ENCODE measurements at places on chromosomes 12 and 14.

DNA sequence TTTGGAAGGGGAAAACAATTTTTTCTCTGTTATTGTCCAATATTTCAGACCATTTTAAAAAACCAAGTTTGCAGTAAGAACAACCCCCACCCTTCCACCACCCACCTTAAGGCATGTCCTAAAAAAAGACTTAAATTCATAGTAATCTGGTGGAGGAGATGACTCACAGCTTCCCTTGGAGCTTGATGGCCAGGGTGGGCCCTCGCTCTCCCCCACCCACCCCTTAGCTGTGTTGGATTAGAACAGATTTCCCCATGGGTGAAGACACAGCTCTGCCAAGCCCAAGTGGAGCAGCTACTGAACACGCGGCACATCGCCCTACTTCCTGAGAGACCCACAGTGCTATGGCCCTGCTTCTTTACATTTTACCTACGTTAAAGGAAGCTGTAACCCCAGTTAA, 140.3 kb downstream of the GCH1 start:
- DNase-seq = no peak

GRCh38 chr12:47997321-47997720, 7.0 kb downstream of the COL2A1 start:
- DNase-seq = no peak

- DNase-seq = no peak
Measured at GRCh38 chr12:122293081-122293480, 26.8 kb upstream of the VPS33A start.

DNA sequence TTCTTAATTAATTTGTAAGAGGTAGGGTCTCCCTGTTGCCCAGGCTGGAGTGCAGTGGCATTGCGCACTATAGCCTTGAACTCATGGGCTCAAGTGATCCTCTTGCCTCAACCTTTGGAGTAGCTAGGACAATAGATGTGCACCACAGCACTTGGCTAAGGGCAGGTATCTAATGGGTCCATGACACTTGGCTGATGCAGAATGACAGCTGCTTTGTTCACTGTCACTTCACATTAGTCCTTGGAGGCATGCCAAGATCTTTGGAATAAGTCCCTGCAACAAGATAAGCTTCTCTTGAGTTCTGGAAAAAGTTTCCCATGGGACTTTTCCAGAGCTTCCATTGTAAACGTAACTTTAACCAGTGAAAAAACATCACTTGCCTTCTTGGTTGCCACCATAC, 23.4 kb downstream of the COQ6 start:
- no peak for DNase-seq

GRCh38 chr14:94593376-94593748, 12.1 kb downstream of the SERPINA5 start:
- no peak for DNase-seq

GRCh38 chr12:54301428-54302048, 723 bp upstream of the NFE2 start:
- no peak for DNase-seq

GRCh38 chr12:14567351-14568162, at the start of gene PLBD1:
PLBD1 (minus strand) TSS chr12:14567883; CDS start chr12:14567696, 187 bp downstream.
- DNase-seq = no peak

GRCh38 chr12:62969695-62970094, 34.7 kb upstream of the PPM1H start:
- no peak for DNase-seq

DNA sequence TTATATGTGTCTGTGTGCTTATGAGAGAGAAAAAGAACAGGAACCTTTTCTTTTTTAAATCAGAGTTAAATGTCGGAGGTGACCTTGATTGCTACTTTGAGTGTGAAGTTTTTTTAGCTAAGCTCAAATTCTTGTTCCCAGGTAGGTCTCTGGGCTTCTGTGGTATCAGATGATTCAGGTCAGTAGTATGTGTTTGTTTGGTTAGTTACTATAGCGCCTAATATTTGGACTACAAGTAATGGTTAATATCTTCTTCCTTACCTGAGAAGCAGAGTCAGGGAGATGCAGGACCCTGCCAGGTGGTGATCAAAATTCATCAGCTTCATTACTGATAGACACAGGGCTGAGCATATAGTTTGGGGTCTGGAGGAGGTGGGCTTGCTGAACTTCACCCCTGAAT, 30.8 kb downstream of the ADCK1 start:
- DNase-seq = no peak

DNA sequence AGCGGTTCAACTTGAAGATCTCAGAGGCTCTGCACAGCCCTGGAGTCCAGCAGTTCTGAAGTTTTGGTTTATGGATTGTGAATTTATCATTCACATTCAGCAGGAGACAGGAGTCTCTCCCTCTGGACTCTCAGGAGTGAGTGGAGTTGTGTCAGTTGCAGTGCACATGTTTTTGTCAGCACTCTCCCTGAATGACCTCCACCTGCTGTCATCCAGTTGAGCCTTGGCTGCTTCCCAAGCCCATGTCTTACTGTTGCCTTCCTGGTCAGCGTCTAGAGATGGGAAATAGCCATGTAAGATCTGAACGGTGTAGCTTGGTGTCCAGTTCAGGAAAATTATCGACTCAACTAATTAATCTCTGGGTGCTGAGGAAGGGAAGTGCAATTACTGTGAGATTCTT, 133.2 kb downstream of the PRKCH start:
- DNase-seq = no peak

GRCh38 chr12:101013993-101014392, 196.0 kb downstream of the SLC5A8 start:
- DNase-seq = no peak

DNA sequence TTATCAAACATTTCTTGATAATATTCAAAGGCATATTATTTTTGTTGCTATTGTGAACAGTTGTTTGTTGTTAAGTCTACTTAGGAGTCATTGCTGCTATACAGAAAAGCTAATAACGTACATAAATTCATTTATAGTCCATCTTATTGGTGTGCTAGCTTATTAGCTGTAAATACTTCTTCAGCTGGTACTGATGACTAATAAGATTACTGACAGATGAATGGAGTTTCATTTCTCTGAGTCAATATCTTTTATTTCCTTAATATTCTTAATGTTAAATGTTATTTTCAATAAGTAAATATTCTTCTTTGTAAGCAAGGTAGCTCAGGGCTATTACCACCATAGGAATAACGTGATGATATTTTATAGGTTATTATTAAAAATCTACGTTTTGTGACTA, 139.4 kb upstream of the SLCO1C1 start:
- DNase-seq = no peak

DNA sequence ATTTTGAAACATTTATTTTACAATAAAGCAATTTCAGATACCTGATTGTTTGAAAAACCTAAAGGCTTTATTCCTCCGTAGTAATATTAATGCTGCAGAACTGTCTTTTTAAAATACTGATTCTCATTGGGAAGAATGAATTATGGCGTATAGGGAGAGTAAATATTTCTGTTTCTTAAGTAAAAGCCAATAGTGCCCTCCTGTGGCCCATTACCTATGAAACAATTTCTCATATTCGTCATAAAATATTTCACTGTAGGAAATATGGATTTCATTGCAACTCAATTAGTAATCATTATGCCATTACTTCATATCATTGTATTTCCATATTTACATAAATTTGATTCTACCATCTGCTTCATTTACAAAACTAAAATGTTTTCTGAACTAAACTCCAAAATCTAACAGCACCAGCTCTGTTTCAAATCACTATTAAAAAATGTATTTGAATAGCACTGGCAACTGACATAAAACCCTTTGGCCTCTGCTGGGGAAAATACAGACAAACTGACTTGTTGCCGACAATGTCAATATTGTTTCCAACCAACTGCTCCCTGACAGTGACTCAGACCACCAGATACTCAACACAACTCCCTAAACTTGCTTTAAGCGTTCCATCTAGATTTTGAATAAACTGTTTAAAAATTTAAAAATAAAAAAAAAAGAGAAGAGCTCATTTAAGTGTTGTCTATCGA, 290.3 kb downstream of the NAV3 start:
- DNase-seq = no peak

DNA sequence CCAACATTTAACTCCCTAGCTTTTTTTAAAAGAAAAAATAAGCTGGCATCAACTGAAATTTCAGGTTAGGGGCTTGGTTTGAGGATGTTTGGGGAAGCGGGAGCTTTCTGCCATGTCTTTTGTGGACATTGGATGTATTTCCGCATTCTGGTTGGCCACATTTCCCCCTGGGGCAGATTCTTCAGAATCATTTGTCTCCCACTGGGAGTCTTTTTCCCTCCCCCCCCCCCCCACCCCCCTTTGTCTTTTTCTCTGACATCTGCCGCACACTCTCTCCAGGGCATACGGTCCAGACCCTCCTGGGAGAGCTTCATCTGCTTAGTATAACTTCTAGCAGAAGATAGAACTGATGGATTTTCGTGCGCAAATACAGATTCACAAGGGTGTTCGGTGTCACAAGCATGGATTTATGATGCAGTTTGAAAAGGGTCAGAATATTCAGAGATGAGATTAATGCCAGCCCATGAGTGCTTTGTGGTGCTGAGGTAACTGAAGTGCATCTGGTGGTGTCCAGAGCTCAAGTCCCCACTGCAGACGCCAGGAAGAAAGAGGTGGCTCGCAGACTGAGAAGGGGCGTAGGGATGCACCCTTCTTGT, 40.2 kb downstream of the ETV6 start:
- no peak for DNase-seq

DNA sequence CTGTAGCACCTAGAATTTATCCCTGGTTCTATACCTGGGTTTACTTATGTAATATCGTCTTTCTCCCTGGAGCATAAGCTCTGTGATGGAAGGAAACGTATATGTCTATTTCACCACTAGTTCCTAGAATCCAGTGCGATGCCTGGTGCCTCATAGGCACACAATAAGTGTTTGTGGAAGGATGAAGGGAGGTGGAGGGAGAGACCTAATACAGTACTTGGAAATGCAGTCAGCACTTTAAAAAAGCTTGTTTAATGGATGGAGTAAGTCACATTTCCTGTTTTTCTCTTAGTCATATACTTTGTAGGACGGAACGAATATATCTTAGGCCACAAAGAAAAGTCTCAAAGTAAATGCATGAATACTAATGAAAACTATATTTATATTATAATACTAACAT, 186.5 kb upstream of the HMGA2 start:
- no peak for DNase-seq

- no peak for DNase-seq
Measured at GRCh38 chr12:107309020-107309419, 215.7 kb upstream of the CRY1 start.

GRCh38 chr14:24948261-24948847, 101.6 kb downstream of the STXBP6 start:
- no peak for DNase-seq

Data from CD4-positive, alpha-beta T cell treated with Interleukin-15 for 4 hours (primary cell).